ENCODE measurements at places on chromosomes 5 and 9.
A peak's percentile ranks its signal among the peaks of the same experiment; 100 is the strongest.

- no peak for DNase-seq
These were observed 221.5 kb downstream of the MSX2 start for GRCh38 chr5:174945853-174946252.

GRCh38 chr5:127210042-127210441, 80.6 kb upstream of the MEGF10 start:
- DNase-seq, result no peak

DNA sequence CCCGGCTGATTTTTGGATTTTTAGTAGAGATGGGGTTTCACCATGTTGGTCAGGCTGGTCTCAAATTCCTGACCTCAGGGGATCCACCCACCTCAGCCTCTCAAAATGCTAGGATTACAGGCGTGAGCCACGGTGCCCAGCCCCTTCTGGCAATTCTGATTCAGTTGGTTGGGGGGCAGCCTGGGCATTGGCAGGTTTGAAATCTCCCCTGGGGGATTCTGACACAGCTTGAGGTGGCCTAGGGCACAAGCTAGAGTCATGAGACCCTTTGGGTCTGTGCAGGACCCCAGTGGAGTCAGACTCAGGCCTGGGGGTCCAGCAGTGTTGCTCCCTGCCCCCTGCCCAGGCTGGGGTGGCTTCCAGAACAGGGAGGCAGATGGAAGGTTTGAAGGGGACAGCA, 239.8 kb downstream of the PBX3 start:
- no peak for DNase-seq

DNA sequence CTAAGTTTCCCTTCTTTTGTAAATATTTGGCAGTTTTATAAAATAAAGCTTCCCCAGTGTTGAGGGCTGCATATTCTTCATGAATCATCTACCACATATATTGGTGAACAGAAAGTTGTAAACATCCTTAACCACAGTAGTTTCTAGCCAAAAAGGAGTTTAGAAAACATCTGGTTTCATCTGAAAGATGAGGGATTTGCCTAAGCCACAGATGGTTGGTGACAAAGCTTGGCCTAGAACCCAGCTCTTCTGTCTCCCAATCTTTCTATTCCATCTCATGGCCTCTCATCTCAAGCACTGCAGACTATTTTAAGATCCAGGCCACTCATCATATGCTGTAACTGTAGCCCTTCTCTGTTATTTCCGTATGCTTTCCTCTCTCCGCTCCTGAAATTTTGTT, 232.3 kb upstream of the TRPM3 start:
- peak; percentile 74 for DNase-seq

Data from AG09309 (cell line).